Heart right ventricle (tissue), 16 donors: ENCODE measurements at places on chromosomes 12 and 14.
A peak's percentile ranks its signal among the peaks of the same experiment; 100 is the strongest.

DNA sequence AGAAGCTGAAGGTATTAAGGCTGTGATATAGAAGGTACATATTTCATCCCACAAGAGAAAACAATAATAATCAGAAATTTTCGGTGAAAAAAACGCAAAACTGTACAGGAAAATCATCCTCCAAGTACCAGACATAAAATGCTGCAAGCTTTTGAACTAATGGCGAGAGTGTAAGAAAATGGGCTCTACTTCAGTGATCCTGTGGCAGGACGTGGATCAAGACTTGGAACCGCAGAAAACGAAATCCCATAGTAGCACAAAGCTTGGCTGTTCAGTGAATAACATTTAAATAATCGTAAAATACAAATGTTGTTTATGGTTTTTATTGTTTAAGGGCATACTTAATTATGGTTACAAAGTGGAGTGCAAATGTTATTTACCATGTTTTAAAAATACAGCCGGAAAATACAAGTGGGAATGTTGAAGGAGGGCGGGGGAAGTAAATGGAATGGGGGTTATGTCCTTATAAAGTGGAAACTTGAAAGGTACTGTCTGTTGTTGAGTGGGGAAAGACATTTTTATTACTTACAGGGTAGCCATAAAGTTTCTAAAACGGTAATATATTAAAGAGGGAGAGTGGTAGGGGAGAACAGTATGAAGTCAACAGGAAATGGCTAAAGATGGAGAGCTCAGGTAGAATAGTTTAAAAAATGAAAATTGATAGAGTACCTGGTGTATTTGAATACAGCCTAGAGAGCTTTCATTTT lies 1.1 kb downstream of the SMIM10L1 start:
- DNase-seq = no peak

GRCh38 chr12:83893101-83893500 lies 1019.5 kb downstream of the SLC6A15 start:
- DNase-seq = no peak

DNA sequence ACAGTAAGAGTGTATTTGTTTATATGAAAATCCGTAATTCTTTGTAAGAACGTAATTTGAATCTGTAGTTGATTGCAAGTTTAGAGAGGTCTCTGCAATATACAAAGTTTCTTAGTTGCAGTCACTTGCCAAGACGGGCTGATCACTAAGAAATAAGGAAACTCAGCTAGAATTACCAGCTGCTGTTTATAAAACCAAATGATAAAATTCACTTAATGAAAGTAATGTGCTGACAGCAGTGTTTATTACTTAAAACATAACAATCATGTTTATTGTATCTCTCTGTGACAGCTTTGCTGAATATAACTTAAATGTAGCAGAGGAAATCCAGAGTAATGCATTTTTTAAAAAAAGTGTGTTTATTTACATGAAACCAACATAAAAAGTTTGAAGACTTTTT lies 31.2 kb downstream of the SRGAP1 start:
- DNase-seq = no peak

DNA sequence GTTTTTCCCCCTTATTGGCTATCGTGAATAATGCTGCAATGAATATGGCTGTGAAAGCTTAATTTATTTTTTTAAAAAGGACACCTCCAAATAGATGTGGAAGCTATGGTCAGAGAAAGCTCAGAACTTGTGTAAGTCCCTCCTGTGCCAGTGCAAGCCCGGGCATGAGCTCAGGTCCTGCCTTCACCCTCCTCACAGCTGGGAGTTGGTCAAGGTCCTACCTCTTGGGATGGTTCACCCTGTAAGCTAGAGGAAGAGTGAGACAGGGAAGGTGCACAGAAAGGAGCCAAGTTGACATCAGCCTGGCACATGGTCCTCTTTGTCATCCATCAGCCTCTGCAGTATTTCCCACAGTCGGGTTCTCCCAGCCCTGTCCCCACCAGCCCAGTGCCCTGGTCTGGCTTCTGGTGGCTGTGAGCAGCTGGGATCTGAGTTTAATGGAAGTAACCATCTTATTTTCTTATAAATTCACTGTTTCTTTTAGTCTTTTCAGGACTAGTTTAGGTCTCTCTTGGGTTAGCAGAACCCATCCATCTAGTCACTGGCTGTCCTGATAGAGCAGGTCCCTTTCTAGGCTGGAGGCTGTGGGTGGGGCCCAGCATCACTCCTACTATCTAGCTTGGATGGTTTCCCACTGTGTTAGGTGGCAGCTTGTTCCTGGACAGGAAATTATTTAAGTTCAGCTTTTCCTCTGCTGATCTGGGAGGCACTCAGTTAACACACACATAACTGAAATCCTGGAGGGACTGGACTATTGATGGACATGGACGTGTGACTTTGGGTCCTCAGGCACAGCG lies 11.8 kb upstream of the PLEKHG3 start:
- DNase-seq = no peak

- peak; percentile 27 for DNase-seq
Observed at GRCh38 chr14:53963320-53964227, 6.9 kb upstream of the BMP4 start.

- no peak for DNase-seq
Observed at GRCh38 chr14:74660167-74660566, 48.1 kb upstream of the LTBP2 start.

DNA sequence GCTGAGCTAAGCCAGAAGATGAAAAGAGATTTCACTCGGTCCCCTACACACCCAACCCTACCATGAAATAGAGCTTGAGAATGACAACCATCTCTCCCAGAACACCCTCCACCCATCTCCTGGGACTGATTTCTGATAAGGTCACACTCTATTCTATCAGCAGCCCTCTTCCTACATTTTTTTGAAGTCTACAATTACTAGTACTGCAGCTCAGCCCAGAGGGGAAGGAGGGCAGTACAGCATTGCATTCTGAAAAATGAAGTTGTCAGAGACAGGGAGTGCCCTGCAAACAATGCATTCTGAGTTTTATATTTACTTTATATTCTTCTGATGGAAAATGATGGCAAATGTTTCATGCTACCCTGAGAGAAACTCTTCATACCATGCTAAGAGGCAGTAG lies 318.5 kb downstream of the BCAT1 start:
- DNase-seq = no peak

- no peak for DNase-seq
Observed at GRCh38 chr14:46063872-46064271, 587.7 kb downstream of the RPL10L start.

DNA sequence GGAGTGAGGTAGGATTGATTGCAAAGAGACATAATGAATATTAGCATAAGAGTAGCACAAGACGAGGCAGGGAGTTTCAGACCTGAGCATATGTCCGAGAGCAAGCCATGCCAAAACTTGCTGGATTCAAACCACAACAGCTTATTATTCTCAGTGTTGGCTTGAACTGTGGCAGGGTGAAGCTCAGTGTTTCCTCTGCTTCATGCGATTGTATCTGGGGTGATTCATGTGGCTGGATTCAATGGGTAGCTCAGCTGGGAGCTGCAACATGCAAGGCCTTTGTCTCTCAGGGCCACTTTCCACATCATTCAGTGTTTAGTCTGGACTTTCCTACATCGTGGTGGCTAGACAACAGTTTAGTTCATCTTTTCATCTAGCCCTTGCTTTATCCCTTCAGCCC lies 22.1 kb upstream of the E2F7 start:
- no peak for DNase-seq

GRCh38 chr12:23335593-23335992 lies 613.9 kb downstream of the SOX5 start:
- DNase-seq = no peak

DNA sequence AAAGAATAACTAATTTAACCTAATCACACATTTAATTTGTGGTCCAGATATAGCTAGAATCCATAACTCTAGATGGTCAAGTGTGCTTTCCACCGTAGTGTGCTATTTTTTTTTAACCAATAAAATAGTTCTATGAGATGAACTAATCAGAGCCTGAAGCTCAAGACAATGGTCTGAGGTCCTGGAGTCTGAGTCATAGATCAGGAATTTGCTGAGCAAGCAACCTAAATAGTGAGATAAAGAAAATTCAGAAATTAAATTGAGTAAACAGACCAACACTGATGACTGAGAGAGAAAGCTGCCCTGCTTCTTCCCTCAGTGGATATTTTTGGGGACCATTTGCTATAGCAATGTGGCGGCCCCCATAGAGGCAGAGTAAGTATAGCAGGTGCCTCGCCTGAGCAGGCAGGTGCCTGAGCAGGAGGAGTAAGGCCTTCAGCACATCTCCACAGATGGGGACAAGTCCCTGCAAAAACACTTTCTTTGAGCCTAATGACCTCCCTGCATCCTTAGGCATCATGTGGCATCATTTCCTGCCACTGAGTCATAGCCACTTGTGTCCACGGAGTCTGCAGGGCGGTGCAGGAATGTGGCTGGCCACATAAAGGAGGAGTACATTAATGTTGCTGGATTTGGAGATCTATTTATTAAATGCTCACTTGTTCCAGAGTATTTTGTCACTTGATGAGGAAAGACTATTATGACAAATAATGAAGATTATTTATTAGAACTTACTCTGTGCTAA lies 13.9 kb upstream of the CLEC4E start:
- DNase-seq = no peak

- DNase-seq = no peak
Observed at GRCh38 chr12:76588881-76589565, 29.5 kb upstream of the OSBPL8 start.

GRCh38 chr12:1915082-1915968 lies 3.1 kb downstream of the CACNA2D4 start:
- DNase-seq = no peak

- DNase-seq = no peak
Observed at GRCh38 chr12:132686825-132687210, 324 bp downstream of the POLE start.

DNA sequence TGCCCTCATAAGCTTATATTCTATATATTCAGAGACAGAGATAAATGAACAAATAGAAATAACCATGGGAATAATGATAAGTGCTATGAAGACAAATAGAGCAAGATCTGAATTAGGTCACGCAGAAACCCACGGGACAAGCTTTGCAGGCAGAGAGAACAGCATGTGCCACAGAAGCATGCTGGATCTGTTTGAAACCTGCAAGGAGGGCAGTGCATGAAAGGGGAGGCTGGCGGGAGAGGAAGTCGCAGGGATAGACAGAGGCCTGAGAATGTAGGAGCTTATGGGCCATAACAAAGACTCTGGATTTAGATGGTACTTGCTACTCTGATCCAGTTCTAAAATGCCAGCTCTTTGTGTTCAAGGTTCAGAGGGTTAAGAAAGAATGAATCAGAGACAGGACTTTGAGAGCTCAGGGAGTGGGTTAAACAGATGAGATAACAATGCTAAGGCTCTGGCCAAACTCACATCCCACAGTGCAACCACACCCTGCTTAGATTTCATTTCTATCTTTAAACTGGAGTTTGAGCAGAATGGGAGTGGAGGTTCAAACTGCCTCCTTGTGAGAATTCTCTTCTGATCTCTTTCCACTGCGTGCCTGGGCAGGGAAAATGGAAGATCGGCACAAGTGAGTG lies 49.2 kb upstream of the PPP1R12A start:
- no peak for DNase-seq

DNA sequence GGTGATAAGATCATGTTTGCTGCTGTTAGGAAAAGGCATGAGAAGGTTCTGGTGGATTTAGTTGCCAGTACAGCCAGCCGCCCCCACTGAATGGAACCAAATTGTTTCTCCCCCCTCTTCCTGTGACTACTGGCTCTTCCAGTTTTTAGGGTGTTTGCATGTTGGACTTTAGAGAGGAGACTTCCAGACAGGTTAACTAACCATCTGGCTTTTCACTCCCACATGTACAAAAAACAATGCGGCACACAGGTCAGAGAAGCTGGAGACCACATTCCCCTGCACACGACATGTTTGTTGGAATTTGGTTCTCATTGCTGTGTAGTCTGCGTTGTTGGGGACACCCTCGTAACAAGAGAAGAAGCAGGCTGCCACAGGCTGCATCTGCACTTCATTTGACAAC lies 103.9 kb upstream of the TMEM132C start:
- no peak for DNase-seq

DNA sequence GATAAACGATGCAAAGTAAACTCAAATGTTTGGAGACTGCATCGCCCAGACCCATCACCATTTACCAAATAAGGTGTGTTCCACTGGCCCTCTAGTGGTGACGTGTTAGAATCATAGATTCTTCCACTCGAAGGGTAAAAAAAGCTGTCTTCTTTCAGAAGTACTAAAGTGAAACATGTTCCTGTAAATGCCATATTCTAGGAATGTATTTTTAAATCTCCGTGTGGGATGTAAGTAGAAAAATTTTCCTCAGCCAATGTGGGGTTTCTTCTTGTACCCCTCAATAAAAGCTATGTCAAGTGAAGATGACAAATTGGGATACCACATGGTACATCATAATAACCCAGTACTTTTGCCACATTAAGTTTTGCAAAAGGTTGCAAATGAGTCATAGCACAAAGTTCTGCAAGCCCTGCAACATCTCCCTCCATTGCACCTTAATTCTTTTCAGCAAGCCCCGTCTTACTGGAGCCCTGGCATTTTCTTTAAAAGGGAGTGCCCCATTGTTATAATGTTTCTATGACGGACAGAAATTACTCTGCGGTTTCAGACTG lies 100.8 kb downstream of the CCER1 start:
- no peak for DNase-seq

- DNase-seq = no peak
Observed at GRCh38 chr12:9273276-9273675, 65.1 kb upstream of the PZP start.

DNA sequence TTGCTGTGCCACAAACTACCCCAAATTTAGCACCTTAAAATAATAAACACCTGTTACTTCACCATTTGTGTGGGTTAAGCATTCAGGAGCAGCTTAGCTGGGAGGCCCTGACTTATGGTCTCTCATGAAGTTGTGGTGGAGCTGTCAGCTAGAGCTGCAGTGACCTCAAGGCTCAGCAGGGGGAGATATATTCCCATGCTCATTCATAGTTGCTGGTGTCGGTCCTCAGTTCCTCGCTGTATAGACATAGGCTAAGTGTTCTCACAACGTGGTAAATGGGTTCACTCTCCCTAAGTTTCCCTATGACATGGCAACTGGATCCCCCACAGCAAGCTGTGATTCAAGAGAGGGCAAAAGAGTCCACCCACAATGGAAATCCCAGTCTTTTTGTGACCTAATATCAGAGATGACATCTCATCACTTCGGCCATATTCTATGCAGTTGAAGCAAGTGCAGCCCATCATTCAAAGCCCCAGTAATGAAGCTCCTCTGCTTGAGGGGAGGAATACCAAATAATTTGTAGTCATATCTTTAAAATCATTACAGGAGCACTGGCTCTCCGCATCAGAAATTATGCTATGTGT lies 41.1 kb downstream of the PRB3 start:
- DNase-seq = no peak

GRCh38 chr14:23358042-23358441 lies 5.4 kb upstream of the SLC22A17 start:
- DNase-seq = no peak

- DNase-seq = no peak
Observed at GRCh38 chr14:34369648-34370030, 92.4 kb downstream of the SPTSSA start.
